NCI-H446 (cell line): ENCODE measurements at places on chromosomes 11 and 22.

DNA sequence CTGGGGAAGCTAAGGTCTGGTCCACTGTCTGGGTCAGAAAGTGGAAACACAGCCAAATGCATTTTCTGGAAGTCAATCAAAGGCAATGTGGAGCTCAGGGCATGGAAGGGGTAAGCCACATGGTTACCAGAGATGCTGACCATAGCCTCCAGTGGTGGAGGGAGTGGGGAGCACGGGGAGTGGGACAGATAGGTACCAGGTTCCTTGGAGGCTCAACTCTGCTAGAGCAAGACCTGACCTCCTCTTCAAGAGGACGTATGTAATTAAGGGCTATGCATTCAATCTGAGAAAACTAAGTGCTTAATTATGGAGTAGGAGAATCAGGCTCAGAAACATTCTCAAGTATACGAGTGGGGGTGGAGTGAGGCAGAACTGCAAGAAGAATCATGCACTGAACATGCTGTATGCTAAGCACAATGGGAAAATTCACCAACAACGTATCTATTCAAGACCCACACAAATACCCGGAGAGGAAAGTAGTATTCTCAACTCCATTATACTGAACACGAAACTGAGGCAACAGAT, 65.2 kb upstream of the PHOX2A start:
- no peak for DNase-seq

DNA sequence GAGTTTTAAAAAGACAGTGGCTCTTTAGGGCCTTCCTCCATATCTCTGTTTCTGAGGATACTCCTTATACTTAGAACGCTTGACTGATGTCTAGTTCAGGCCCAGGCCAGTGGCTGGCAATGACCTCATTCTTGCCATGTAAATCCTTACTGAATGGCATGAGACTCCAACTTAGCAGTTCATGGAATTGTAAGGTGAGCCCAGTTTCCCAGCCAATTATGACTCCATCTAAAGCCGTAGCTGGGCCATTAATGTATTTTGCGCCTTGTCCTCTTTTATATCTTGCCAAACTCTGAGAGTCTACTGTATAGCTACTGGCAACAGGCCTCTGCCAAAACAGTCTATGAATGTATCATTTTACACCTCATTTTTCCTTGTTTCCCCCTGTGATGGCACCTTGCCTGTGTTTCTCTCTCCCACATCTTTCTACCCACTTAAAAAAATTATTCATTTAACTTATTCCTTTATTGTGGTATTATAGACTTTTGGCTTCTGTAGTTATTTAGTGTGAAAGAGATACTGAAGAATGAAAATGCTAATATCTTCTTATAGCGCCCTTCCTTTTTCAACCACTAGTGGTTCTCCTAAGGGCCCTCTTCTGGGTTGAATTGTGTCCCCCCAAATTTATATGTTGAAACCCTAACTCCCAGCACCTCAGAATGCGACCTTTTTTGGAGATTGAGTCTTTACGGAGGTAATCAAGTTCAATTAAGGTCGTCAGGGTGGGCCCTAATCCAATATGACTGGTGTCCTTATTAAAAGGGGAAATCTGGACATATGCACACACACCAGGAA, 67.4 kb downstream of the ZNRF3 start:
- DNase-seq: peak; percentile 90

GRCh38 chr11:131234221-131234620, 136.2 kb upstream of the NTM start:
- no peak for DNase-seq

- no peak for DNase-seq
Measured at GRCh38 chr22:21568347-21569075, 997 bp downstream of the UBE2L3 start.

DNA sequence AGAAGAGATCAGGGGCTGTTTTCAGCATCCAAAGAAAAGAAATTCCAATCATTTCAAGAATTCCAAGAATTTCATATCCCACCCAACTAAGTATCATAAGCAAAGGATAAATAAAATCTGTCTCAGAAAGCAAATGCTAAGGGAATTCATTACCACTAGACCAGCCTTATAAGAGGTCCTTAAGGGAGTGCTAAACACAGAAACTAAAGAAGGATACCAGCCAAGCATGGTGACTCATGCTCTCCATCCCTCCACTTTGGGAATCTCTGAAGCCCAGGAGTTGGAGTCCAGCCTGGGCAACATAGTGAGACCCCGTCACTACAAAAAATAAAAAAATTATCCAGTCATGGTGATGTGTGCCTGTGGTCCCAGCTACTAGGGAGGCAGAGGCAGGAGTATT, 17.8 kb downstream of the FADD start:
- DNase-seq: no peak

GRCh38 chr22:46802608-46803027, 40.2 kb downstream of the TBC1D22A start:
- DNase-seq: no peak

- DNase-seq: no peak
Measured at GRCh38 chr11:65524014-65524740, 706 bp upstream of the SCYL1 start.

GRCh38 chr22:19873960-19874306, 19.3 kb upstream of the GNB1L start:
- no peak for DNase-seq

GRCh38 chr22:50396751-50397370, 53.7 kb downstream of the PPP6R2 start:
- no peak for DNase-seq

- no peak for DNase-seq
Measured at GRCh38 chr11:48025984-48026340, 45.6 kb downstream of the PTPRJ start.

GRCh38 chr22:45971408-45972028, 5.4 kb downstream of the WNT7B start:
- no peak for DNase-seq

DNA sequence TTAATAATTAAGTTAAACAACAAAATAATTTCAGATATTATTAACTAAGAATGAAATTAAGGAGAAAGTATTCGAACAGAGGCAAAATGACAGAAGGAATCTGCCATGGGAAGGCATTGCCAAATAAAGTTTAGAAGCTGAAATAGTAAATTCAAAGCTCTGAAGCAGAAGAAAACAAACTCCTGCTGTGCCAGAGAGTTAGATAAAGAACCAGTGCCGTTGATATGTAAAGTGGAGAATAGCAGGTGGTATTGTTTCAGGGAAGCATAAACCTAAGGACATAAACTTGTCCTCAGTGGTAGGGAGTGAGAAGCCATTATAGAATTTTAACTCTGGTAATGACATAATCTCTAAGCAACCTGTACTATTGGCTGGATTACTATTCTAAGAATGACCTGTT, 2.7 kb upstream of the HBG2 start:
- no peak for DNase-seq

DNA sequence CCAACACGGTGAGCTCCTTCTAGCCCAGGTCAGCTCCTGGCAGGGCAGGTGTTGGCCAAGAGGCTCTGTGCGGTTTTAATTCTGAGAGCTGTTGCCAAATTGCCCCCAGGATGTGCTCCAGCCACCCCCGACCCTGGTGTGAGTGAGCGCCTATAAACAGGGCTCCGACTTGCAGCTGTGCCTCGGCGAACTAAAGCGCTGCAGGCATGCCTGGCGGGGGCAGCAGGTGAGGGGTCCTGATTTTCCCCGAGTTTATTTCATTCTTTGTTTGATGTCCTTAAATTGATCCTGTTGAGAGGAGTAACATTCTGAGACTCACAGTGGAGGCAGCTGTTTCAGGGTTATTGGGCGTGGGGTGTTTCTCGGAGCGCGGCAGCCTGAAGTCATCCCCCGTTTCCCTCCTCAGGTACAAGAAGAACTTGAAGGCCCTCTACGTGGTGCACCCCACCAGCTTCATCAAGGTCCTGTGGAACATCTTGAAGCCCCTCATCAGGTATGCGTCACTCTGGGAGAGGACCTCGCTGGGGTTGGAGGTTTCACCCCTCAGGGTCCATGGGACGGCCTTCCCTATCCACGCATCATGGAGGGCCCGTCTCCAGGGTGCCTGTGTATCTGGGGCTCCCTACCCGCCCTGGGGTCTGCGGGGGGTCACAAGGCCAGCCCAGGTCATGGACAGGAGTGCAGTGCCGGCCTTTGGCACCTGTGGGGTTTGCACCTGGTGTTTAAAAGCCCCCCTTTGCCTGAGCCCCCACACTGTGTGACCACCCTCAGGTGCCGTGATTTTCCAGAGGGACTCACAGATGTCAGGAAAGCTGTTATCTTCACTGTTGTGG, 62.1 kb downstream of the ARHGAP8 start:
- no peak for DNase-seq

DNA sequence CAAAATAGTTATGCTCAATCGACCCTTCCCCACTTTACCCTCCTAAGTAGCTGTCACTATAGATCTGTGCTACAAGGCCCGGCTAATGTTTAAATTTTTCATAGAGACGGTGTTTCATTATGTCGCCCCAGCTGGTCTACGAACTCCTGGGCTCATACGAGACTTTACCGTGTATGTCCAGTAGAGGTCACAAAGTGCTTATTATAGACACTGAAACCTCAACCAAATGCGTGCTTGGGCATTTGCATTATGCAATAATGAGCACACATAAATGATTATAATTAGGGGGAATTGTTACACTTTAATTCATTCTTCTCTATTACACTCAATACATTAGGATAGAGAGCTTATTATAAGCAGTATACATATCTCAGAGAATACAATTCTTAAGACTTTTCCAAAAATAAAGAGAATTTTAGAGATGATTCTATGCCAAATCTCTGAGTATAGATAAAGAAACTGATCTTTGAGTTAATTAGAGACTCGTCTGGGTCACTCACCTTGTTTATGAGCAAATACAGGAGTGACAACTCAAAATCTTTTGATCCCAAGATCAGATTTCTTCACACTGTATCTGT, 12.5 kb upstream of the MRPL16 start:
- DNase-seq: peak; percentile 9

DNA sequence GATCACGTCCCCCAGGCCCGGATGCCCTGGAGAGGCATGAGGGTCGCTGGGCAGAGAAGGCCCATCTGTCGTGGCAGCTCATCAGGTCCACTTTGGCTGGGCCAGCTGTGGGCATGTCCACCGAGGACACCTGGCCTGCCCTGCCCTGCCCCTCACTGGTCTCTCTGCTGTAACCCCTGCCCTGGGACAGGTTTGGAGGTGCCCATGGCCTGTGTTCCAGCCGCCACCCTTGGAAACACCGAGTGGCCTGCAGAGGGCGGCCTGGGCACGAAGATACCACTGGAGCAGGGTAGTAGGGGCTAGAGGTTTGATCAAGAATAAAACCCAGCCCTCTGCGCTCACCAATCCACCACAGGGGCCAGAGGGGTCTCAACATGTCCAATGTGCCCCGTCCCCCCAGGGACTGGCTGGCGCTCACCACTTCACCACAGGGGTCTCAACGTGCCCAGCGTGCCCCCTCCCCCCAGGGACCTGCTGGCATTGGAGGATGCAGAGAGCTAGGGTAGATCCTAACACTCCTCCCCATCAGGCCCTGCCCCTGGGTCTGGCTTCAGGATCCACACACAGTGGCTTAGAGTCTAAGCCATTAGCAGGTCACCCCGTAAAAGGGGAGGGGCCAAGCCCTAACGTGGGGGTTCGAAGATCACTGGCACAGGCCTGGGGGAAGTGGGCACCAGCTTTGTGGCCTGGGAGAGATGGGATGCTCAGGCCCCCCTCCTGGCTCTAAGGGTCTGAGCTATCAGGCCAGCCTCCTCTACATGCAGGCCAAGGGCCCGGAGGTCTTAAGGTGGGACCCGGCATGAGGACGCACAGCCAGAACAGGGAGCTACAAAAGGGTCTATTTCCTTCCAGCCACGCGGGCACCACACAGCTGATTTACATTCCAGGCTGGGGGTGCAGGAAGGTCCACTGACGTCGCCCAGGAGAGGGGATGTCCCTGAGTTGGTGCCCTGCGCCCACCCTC, 1.3 kb upstream of the HDAC10 start:
- peak; percentile 16 for DNase-seq

GRCh38 chr11:93717501-93717900, 23.8 kb downstream of the TAF1D start:
- DNase-seq: no peak

- no peak for DNase-seq
Measured at GRCh38 chr11:71459076-71459766, 6.2 kb downstream of the NADSYN1 start.

- DNase-seq: no peak
Measured at GRCh38 chr11:91178366-91178765, 955.5 kb upstream of the CHORDC1 start.

- no peak for DNase-seq
Measured at GRCh38 chr22:38012604-38013072, 28.3 kb upstream of the SOX10 start.

- no peak for DNase-seq
Measured at GRCh38 chr11:119888119-119888518, 159.1 kb upstream of the NECTIN1 start.

- DNase-seq: no peak
Measured at GRCh38 chr11:121514432-121515334, 61.9 kb upstream of the SORL1-AS1 start.

GRCh38 chr11:80503990-80504389, 1063.2 kb upstream of the TENM4 start:
- DNase-seq: no peak

- no peak for DNase-seq
Measured at GRCh38 chr11:2587976-2588748, 111.6 kb downstream of the KCNQ1OT1 start.

- DNase-seq: no peak
Measured at GRCh38 chr22:35661464-35661863, 13.2 kb downstream of the APOL6 start.

- DNase-seq: no peak
Measured at GRCh38 chr11:134945993-134946392, 534.0 kb upstream of the B3GAT1 start.

DNA sequence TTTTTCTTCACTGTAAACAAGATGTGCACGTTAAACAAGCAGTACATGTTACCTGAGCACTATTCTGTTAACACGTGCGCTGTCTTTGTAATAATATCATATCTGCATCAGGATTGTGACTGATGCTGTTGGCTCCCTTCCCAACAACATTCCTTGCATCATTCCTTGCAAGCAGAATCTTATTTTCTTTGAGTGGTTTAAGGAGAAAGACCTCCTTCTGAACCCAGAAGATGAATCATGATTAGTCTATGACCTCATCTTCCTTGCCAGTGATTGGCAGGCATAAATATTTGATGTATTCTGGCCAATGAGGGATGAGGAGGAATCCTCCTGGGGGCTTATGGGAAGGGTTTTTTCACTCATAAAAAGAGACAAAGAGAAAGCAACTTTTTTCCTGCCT, 46.2 kb downstream of the C11orf71 start:
- DNase-seq: no peak

DNA sequence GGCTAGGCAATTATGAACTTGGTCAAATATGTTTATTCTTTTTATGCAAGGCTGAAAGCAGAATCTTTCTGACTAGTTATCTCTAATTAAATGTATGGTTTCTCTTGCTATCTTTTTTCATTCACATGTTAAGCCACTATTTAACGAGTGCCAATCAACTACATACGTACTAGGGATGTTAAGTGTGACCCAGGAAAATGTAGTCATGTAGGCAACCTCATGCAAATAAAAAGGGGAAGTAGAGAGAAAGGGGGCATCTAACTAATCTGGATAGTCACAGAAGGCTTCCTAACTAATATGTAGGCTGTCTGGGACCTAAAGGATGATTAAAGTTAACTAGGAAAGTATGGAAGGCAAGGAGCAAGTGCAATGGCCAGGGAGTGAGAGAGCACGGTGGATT, 23.5 kb downstream of the TBRG1 start:
- DNase-seq: no peak
